ENCODE measurements at places on chromosomes 3 and 15. TPM values are rescaled to one million over a fixed set of nuclear protein-coding genes. Genes with fewer than 3 reads are reported as not detected.

The DAZL gene
- total RNA-seq, result not detected

The FSTL1 gene
- 89.1 TPM for total RNA-seq

The MCF2L2 gene
- 0.26 TPM for total RNA-seq

GRCh38 chr3:174614036-174614435 lies 245.1 kb upstream of the NAALADL2 start:
- DNase-seq, result peak; percentile 4

DNA sequence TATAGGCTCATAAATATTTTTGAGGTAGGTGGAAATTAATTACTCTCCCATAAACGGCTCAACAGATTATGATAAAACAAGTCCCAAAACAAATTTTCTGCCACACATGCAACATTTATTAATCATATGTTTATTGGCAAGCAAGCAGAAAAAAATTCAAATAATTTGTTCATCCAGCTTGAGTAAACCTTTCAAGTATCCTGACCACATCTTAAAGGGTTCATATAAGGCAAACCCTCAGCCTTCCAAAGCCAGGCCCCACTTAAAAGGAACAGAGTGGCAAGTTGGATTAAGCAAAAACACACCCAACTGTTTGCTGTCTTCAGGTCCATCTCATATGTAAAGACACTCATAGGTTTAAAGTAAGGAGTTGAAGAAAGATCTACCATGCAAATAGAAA lies 1042.3 kb downstream of the DIPK2A start:
- no peak for DNase-seq

GRCh38 chr15:40464595-40465185 lies 6.1 kb upstream of the CHST14 start:
- DNase-seq, result no peak
